ENCODE measurements at places on chromosomes 4 and X. TPM values are rescaled to one million over a fixed set of nuclear protein-coding genes. Genes with fewer than 3 reads are reported as not detected.
A peak's percentile ranks its signal among the peaks of the same experiment; 100 is the strongest.

- peak; percentile 36 for DNase-seq
- peak overlapping the region; percentile 98 for H3K27ac ChIP-seq
- no peaks in the 10 kb centered on the region for H3K36me3 ChIP-seq
- peak overlapping the region; percentile 86 for H3K4me3 ChIP-seq
These were observed 1.2 kb upstream of the MORF4L2 start for GRCh38 chrX:103687696-103688201.

DNA sequence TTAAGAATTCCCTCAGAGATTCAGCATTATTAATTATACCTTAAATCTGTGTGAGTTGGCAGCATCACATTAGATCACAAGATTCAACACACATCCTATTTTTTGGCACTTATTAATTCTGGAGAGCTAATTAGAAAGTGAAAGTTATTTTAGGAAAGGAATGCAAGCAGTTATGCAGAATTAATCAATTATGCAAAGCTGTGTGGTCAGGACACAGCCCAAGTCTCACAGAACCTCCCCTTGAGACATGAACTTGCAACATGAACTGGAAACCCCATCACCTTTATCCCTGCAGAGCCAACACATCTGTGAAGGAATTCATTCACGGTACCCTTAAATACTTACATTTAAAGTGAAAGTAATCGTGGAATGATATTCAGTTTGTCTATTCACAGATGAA is 80.5 kb downstream of the TSPAN5 start:
- no peak for DNase-seq
- no peak overlapping the region for H3K27ac ChIP-seq
- H3K36me3 ChIP-seq = no peaks in the 10 kb centered on the region
- H3K27me3 ChIP-seq = no peaks in the 10 kb centered on the region
- no peaks in the 10 kb centered on the region for H3K4me1 ChIP-seq

DNA sequence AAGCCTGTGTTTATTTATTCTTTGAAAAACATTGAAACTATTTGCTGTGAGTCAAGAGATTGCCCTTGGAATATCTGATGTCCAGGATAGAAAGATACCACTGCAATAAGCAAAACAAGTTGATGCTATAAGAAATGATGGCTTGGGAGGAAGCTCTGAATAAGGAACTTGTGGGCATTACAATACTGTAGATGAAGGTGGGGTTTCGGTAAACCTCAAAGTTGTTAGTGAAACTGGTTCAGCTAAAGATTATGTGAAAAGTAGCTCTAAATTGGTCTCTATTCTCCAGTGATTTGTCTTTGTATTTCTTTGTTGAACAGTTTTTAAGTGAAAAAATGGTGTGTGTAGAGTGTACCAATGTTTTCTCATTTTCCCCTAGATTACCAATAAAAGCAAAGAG is 128.7 kb downstream of the AKAP4 start:
- no peaks in the 10 kb centered on the region for H3K36me3 ChIP-seq
- no peaks in the 10 kb centered on the region for H3K4me1 ChIP-seq
- no peak overlapping the region for H3K4me3 ChIP-seq
- DNase-seq = no peak

DNA sequence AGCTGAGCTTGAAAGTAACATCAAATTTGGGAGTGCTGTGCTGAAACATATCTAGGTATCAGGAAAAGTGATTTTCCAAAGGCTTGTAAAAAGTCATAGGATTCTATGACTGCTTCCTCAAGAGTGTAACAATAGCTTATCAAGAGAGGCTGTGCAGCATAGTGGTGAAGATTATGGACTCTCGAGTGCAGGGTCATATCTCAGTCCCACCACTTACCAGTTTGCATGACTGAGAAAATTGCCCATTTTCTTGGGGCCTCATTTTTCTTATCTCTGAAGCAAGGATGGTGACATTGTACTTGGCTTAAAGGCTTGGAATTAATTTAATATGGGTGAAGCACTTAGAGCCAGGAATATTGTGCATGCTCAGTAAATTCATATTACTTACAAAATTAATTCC is 57.2 kb downstream of the AFF1 start:
- no peak for DNase-seq
- H3K27ac ChIP-seq = no peak overlapping the region
- no peaks in the 10 kb centered on the region for H3K27me3 ChIP-seq
- no peaks in the 10 kb centered on the region for H3K4me1 ChIP-seq
- H3K36me3 ChIP-seq = peaks cover 2% of the 10 kb centered on the region

DNA sequence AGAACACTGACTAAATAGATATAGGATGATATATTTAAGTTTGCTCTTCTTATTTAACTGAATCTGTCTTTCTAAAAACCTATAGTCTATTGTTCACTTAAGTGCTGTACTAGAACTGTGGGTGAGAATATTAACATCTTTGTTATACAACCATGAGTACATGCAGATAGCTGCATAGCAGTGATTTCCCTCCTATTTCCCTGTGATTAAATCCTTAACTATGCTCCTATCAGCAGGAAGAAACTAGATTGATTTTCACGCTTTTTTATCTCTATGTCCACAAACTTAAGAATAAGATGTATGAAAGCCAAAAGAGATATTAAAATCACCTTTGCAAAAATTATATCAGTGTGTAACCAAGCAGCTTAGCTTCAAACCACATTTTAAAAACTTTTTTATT is 11.3 kb upstream of the UGT2A3 start:
- no peaks in the 10 kb centered on the region for H3K4me1 ChIP-seq
- no peak overlapping the region for H3K4me3 ChIP-seq
- no peak for DNase-seq
- H3K27me3 ChIP-seq = no peaks in the 10 kb centered on the region

COX7B2 gene
- total RNA-seq = not detected

GRCh38 chr4:108725457-108725856 is 37.4 kb downstream of the ETNPPL start:
- no peak for DNase-seq
- H3K27me3 ChIP-seq = no peaks in the 10 kb centered on the region
- no peak overlapping the region for H3K27ac ChIP-seq
- no peaks in the 10 kb centered on the region for H3K36me3 ChIP-seq
- H3K4me3 ChIP-seq = no peak overlapping the region

DNA sequence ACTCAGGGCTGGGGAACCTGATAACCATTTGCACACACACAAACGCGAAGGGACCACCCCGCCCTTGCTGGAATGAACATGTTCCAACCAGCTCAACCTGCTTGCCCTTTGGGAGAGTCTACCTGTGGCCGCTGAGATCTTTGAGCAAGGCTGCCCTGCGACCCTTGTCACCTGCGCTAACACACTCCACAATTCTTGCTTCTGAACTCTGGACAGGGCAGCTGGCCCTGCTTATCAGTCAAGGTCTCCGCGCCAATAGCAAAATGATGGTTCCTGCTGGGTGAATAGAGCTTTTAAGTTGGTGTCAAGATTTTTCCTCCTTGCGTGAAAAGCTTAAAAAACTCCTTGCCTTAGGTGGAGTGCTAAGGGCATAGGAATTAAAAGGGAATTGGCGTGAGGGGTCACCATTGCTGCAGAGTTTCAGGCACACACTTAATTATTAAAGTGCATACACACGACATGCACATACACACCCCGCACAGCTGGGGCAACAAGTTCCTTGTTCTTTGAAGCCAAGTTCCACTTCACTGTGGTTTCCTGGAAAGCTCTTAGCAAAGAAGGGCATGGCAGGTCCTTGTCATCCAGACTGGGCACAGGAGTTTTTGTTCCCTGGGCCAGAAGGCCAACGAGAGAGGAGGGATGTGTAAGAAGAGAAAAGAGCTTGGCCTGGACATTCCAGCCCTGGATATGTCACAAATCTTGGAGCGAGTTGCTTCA is 207.7 kb downstream of the STIM2 start:
- no peaks in the 10 kb centered on the region for H3K4me1 ChIP-seq
- DNase-seq = no peak
- H3K4me3 ChIP-seq = no peak overlapping the region
- H3K27ac ChIP-seq = no peak overlapping the region
- no peaks in the 10 kb centered on the region for H3K27me3 ChIP-seq

DAPP1 gene
- total RNA-seq = 13.3 TPM

DNA sequence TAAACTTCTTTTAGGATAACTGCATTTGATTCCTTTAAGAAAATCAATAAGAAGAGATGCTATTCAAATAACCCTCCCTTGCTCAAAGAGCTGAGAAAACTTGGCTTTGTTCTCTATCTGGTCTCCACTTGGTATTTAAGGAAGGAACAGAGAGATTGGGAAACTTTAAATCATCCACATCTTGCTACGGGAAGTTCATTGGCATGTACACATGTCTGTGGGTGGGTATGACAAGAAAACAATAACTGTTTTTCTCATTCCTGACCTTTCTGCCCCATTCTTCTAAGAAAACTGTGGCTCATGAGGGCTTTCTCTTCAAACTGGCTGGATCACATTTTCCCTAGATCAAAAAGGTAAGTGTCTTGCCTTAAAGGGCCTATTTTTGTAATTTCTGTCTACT is 6.0 kb downstream of the SEL1L3 start:
- peak overlapping the region; percentile 45 for H3K27ac ChIP-seq
- peaks cover 66% of the 10 kb centered on the region for H3K4me1 ChIP-seq
- no peaks in the 10 kb centered on the region for H3K36me3 ChIP-seq
- DNase-seq = no peak

- DNase-seq = no peak
- no peaks in the 10 kb centered on the region for H3K36me3 ChIP-seq
- no peaks in the 10 kb centered on the region for H3K4me1 ChIP-seq
- H3K27ac ChIP-seq = no peak overlapping the region
- no peak overlapping the region for H3K4me3 ChIP-seq
These were observed 1877.9 kb upstream of the PCDH7 start for GRCh38 chr4:28842271-28842670.

DNA sequence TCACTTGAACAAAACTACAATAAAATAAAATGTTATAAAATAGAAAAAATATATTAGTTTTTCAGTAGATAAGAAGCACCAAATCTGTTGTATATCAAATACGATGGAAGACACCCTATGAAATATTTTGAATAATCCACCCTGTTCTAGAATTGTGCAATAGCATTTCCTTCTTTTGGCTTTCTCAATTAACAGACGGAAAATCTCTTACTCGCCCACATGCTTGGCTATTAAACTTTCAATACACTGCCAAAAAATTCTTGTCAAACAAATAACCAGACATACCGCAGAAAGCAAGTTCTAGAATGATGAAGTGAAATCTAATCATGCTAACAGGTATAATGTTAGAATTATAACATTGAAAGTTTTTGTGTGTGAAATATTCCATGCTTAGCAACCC is 671.6 kb upstream of the SLIT2 start:
- no peaks in the 10 kb centered on the region for H3K4me1 ChIP-seq
- no peaks in the 10 kb centered on the region for H3K27me3 ChIP-seq
- H3K27ac ChIP-seq = no peak overlapping the region
- no peak for DNase-seq
- H3K36me3 ChIP-seq = no peaks in the 10 kb centered on the region

- no peaks in the 10 kb centered on the region for H3K27me3 ChIP-seq
- H3K27ac ChIP-seq = no peak overlapping the region
- H3K4me1 ChIP-seq = no peaks in the 10 kb centered on the region
- no peak overlapping the region for H3K4me3 ChIP-seq
These were observed 788.4 kb downstream of the RPA4 start for GRCh38 chrX:97672138-97672537.

DNA sequence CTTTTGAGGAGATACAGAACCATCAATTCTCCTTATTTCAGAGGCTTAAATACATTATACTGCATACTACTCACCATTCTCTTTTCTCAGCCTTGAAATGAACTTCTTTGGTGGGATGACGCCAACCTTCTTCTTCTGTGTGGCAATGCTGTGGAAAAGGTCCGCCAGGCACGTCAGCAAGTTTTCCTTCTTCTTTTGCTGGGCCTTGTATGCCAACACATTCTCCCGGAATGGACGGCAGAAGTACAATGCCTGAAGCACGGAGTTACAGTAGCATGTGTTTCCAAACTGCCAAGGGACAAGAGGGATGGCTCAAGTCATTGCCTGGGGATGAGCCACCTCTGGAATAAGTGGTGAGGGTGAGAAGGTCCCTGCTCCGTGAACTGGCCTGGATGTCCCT is 31.2 kb downstream of the USP46 start:
- no peaks in the 10 kb centered on the region for H3K27me3 ChIP-seq
- H3K36me3 ChIP-seq = no peaks in the 10 kb centered on the region
- H3K4me1 ChIP-seq = no peaks in the 10 kb centered on the region
- no peak overlapping the region for H3K4me3 ChIP-seq
- DNase-seq = no peak
- H3K27ac ChIP-seq = no peak overlapping the region

DNA sequence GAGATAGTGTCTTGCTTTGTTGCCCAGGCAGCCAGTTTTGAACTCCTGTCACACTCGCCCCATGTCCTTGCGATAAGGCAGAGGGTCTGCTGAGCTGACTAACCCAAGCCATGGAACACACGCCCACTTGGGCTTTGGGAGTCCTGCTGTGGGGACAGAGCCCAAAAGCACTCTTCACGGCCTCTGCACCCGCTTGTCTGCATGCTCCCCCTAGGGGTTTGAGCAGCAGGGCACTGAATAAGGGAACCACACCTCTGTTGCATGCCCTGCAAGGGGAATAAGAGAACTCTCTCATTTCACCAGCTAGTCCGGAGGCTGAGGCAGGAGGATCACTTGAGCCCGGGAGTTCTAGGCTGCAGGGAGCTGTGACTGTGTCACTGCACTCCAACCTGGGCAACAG is 166.0 kb downstream of the STAG2 start:
- no peaks in the 10 kb centered on the region for H3K36me3 ChIP-seq
- no peaks in the 10 kb centered on the region for H3K27me3 ChIP-seq

DNA sequence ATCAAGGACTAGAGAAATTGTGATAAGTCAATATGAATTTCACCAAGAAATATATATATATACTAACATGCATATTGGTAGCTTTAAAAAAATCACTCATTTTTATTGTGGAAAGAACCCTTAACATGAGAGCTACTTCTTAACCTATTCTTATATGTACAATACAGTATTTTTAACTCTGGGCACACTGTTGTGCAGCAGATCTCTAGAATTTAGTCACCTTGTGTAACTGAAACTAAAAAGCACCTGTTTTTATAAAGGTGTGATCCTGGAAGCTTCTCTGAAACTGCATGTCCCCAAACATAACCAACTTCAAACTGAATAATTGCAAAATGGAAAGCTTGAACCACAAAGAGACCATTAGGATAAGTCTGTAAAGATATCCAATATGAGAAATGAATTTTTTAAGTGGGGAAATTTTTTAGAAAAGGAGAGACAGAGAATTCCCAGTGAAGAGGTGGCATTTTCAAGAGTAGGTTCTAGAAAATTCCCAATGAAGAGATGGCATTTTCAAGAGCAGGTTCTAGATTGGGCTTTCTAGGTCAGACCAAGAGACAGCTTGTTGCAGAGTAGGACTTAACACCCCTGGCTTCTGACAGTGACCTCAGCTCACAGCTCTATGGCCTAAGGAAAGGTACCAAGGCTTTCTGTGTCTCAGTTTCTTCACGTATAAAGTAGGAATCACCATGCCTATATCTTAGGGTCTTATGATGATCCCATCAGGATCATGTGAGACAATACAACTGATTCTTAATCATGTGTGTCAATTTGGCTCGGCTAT is 22.0 kb upstream of the PPARGC1A start:
- H3K36me3 ChIP-seq = no peaks in the 10 kb centered on the region
- no peaks in the 10 kb centered on the region for H3K4me1 ChIP-seq
- no peaks in the 10 kb centered on the region for H3K27me3 ChIP-seq
- H3K27ac ChIP-seq = no peak overlapping the region
- no peak overlapping the region for H3K4me3 ChIP-seq

- H3K36me3 ChIP-seq = no peaks in the 10 kb centered on the region
- no peak for DNase-seq
- no peaks in the 10 kb centered on the region for H3K4me1 ChIP-seq
These were observed 79.4 kb downstream of the ABLIM2 start for GRCh38 chr4:8079031-8079885.

PDGFRA gene
- 0.29 TPM for total RNA-seq

ERVMER34-1 gene
- not detected for total RNA-seq

GRCh38 chr4:20251796-20252655 is at the start of gene SLIT2:
Gene SLIT2, plus strand, starts transcription at chr4:20251905. Its CDS starts 1,911 bp downstream, at chr4:20253816.
- no peaks in the 10 kb centered on the region for H3K36me3 ChIP-seq
- no peak for DNase-seq
- H3K4me1 ChIP-seq = peaks cover 10% of the 10 kb centered on the region
- H3K27me3 ChIP-seq = peaks cover 36% of the 10 kb centered on the region
- H3K4me3 ChIP-seq = no peak within 1 kb of the TSS

ARMCX5 gene
- 12.1 TPM for total RNA-seq

All from T-cell (primary cell).